Stimulated activated CD8-positive, alpha-beta memory T cell treated with anti-CD3 and anti-CD28 coated beads, Interleukin-2, amount 100 ng/mL, for 48 hours (primary cell): ENCODE measurements at places on chromosomes 13 and 19.

DNA sequence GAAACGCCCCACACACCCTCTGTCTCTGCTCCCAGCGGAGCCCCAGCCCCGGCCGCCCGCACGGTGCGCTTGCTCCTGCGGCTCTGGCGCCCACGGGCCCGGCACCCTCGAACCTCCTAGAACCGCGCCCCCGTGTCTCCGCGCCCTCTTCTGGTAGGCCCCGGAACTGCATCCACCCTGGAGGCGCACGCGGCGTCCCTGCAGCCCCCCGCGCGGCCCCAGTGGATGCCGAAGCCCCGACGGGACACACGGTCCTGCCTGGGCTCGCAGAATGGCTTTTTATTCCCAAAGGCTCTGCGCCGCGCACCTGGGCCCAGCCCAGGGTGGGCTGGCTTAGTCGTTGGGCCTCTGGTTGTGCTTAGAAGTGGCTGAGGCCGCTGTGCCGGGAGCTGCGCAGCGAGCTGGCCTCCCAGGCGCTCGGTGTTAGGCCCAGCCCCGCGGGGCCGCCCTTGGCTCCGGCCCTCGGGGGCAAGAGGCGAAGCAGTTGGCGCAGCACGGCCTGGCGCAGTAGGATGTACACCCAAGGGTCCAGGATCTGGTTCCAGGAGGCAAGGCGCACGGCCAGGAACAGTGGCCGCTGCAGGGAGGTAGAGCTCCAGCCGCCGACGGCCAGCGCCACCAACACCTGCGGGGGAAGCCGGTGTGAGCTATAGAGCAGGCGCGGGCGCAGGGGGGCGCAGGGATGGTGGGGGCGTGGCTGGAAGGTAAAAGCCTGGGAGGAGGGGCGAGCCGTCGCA lies 2.8 kb downstream of the PTGER1 start:
- DNase-seq = peak; percentile 82

DNA sequence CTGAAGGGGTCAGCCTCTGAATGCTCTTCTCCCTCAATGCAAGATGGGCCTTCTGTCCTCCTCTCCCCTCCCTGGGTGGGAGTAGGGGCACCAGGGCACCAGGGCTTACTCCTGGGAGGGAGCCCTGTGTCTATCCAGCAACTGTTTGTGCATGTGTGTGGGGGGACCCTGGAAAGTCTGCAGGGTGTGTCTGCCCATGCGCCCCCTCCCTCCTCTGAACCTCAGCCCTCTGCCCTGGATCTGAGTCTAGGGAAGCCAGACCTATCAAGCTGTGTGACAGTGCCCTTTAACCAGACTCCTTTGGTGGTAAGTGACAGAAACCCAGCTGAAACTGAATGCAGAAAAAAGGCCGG lies 213.3 kb upstream of the ZNF536 start:
- DNase-seq = no peak

DNA sequence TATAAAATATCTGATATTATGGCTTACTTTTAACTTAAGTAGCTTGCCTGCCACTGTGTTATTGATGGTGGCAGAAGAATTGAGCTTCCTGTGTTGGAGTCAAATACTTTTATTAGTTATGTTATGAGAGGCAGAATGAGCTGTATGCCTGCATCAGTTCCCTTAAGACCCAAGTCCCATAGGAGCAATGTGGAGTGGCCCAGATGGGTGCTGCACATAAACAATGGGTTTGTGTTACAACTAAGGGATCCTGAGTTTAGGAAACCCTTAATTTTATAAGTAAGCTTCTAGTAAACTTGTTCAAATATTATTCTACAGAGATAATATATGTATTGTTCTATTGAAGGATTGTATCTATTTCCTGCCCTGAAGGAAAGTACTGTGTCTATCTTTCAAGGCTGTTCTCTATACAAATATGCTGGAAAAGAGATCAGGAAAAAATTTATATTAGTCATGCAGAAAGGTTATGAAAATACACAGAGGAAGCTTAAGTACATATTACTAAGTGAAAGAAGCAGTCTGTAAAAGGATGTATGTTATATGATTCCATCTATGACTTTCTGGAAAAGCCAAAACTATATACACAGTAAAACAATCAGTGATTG lies 2018.0 kb upstream of the PCDH20 start:
- DNase-seq = no peak

GRCh38 chr19:52492201-52492993 lies 35.1 kb upstream of the ZNF808 start:
- DNase-seq = no peak

- DNase-seq = no peak
Measured at GRCh38 chr13:81577601-81578195, 1236.8 kb upstream of the SPRY2 start.

DNA sequence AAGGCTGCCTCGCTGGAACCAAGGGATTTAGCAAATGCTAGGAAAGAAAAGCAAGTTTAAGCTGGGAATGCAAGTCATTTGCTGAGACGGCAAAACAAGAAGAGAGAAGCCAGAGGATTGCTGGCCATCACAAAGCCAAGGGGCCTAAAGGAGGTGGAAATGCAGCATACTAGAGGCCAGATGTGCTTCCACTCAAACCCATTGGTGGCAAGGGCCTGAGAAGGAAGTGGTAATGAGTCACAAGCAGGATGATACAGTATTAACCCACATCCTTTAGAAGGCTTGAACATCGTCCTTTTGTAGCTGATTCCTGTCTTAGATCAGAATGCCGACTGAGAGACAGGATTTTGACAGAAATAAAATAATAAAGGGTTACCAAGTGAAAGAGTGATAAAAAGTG lies 68.2 kb downstream of the ITGBL1 start:
- DNase-seq = no peak

- no peak for DNase-seq
Measured at GRCh38 chr19:12603714-12604113, 6.9 kb downstream of the ZNF490 start.

- DNase-seq = peak; percentile 82
Measured at GRCh38 chr19:21396893-21397572, at the start of gene ZNF493. Gene ZNF493, plus strand, starts transcription at chr19:21397133. Its CDS starts 105 bp downstream, at chr19:21397238.

- no peak for DNase-seq
Measured at GRCh38 chr19:18145391-18145999, 7.5 kb upstream of the PIK3R2 start.

DNA sequence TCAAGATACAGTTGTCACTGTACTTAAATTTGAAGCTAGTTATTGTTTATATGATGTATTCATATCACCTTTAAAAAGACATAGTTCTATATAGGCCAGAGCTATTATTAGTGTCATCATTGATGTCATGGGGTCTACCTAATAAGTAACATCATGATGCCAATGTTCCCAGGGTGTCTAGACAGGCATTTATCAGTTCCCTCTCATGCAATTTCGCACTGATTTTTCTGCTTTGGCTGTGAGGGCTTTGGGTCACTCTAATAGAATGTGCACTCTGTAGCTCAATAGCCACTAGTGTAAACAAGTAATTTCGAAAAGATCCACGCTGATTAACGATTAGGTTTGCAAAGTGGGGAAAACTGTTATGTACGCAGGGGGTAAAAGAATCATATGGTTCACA lies 1651.3 kb downstream of the SLITRK5 start:
- DNase-seq = no peak

DNA sequence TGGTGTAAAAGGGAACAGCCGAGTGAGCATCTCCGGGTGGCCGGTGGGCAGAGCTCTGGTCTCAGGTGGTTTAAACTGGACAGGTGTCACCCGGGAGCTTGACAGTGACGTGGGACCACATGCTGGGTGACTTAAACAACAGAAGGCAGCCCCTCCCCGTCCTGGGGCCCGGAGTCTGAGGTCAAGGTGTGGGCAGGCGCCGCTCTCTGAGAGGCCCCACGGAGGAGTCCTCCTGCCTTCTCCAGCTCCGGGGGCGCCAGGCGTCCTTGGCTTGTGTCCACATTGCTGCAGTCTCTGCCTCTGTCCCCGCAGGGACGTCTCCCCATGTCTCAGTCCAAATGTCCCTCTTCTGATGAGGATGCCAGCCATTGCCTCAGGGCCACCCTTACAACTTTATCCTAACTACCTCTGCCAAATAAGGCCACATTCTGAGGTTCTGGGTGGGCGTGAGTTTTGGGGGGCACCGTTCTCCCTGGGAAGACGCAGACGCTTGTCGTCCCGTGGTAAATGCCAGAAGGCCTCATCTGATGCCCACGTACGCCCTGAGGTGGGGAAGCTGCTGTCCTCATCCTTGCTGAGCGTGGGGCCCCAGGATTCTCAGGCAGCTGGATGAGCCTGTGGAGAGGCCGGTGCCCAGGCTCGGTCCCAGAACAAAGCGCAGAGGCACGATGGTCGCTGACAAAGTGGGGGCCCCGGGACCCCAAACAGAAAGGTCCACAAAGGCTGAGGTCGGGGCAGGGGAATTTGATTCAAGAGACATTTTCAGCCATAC lies 12.9 kb downstream of the GZMM start:
- no peak for DNase-seq

GRCh38 chr19:48739404-48740163 lies 826 bp downstream of the RASIP1 start:
- no peak for DNase-seq

DNA sequence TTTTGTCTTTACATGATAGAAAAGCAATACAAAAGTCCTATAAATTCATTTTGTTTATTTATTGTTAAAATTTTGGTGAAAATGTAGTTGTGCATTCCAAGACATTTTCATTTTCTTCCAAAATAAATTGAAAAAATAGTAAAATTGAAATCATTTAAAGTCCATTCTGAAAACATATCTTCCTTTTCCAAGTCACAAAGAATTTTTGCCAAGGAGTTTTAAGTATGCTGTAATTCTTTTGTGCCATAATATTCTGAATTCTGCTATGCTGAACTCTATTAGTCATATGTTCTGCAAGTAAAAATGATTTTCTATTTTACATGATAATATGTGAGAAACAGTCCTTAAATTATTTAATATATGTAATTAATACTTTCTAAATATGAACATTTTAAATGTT lies 879.6 kb upstream of the SLC10A2 start:
- no peak for DNase-seq

DNA sequence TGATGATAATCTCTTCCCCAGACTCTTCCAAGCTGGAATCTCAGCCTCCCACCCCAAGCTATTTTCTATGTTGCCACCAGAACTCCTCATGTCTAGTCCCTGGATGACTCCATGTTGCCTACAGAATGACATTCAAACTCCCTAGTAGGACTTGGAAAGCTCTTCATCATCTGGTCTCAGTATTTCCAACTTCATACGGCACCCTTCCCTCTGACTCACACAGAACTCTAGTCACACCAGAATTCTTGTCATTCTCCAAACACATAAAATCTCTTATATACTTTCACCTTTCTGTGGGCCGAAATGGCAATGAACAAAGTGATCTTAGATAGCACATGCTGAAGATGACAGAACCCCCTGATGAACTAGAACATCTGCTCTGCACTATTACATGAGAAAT lies 86.2 kb downstream of the CAB39L start:
- DNase-seq = no peak

DNA sequence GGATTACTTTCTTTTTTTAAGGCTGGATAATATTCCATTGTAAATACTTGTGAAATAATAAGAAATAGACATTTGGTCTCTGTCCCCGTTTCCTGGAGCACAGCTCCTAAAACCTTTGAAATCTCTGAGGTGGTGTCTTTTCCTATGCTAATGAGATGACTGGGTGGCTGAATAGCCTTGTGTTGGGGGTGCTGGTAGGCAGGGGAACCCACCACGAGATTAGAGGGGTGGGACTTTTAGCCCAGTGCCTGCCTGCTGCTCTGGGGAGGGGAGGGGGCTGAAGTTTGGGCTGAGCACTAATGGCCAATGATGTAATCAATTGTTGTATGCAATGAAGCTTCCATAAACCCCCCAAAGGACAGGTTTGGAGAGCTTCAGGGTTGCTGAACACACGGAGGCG lies 175.7 kb downstream of the FGF9 start:
- DNase-seq = no peak

DNA sequence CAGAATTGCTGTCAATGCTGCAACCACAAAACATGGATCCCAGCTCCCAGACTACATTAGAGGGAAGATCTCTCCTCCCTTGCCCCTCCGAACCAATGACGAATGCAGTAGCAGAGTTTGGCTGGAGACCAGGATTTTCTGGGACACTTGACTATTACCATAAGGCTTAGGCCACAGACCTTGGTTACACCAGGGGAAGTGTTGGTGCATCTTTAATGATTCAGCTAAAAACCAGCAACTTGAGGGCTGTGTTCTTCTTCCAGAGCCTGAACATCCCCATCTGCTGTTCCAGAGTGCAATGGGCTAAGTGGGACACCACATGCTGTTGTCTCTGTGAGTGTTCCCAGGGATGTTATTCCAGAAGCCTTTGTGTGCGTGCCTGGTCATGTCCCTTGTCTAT lies 528.2 kb downstream of the LMO7 start:
- no peak for DNase-seq

DNA sequence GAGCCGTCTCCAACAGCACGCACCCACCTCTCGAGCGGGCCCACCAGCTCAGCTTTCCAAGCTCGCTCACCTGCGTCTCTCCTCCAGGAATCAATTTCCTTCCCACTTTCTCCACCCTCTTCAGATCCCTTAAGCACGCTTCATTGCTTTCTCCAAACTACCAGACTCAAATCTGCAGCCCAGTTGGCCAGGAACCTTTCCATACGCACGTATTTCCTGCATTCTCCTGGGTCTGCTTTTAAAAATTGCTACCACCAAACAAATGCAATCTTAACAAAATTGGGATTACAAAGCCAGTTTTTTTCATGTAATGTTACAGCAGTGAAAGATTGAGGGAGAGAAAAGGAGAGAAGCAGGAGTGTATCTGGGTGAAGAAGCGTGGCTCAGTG lies 1.5 kb downstream of the ENOX1 start:
- DNase-seq = no peak

- DNase-seq = no peak
Measured at GRCh38 chr13:112838038-112838841, 130.8 kb upstream of the MCF2L start.

DNA sequence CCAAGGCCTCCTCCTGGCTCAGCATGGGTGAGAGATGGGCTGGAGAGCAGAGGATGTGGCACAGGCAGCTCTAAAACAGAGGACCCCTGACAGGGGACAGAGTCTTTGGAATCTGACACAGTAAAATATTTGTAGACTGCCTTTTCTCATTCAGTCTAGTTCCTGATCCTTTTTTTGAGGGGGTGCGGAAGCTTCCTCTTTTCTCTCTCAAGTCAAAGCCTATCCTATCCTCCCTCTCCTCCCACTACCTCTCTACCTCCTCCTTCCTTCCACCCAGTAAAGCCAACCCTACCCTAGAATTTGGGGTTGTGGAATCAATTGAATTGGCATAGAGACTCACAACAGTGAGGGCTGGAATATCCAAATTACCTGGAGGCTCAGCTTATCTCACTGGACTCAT lies 82.0 kb downstream of the TEX26 start:
- DNase-seq = no peak

DNA sequence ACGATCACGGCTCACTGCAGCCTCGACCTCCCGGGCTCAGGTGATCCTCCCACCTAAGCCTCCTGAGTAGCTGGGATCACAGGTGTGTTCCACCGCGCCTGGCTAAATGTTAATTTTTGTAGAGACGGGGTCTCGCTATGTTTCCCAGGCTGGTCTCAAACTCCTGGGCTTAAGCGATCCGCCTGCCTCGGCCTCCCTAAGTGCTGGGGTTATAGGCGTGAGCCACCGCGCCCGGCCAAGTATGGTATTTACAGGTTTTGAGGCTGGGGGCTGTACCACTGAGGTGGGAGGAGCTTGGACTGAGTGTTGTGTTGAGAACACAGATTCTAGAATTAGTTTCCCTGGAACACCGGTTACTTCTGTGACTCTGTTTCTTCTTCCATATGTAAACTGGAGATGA lies 452 bp upstream of the PPM1N start:
- no peak for DNase-seq

- no peak for DNase-seq
Measured at GRCh38 chr19:29538651-29539050, 12.9 kb downstream of the VSTM2B start.
